SHP77 treated with DMSO at 0.1 percent for 48 hours (cell line): ENCODE measurements at places on chromosomes 3 and 15.

DNA sequence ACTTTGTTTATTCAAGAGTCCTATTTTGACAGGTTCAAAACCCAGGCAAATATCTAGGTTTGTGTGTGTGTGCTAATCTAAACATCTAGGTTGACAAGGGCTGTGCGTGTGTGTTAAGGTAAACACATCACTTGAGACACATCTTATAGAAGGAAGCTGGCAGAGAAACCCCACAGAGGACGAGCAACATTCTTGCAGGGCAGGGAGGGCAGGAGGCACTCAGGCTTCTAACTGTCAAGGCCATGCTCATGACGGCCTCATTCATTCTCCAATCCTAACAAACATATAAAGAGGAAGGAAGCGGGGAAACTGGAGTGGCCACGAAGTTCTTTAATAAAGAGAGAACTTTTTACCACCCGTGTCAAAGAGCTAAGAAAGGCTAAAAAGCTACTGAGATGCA lies 43.4 kb downstream of the SLCO2A1 start:
- no peak for DNase-seq

- DNase-seq, result no peak
Measured at GRCh38 chr3:127480196-127480954, 110.2 kb downstream of the TPRA1 start.

- peak; percentile 59 for DNase-seq
Measured at GRCh38 chr3:97430601-97431000, 334.0 kb upstream of the ARL6 start.

GRCh38 chr15:89187986-89188514 lies 33.3 kb downstream of the RLBP1 start:
- peak; percentile 12 for DNase-seq

- no peak for DNase-seq
Measured at GRCh38 chr3:159443266-159443665, 545.4 kb upstream of the IL12A start.
